CD4-positive, CD25-positive, alpha-beta regulatory T cell (primary cell): ENCODE measurements at places on chromosomes 16 and 17.

DNA sequence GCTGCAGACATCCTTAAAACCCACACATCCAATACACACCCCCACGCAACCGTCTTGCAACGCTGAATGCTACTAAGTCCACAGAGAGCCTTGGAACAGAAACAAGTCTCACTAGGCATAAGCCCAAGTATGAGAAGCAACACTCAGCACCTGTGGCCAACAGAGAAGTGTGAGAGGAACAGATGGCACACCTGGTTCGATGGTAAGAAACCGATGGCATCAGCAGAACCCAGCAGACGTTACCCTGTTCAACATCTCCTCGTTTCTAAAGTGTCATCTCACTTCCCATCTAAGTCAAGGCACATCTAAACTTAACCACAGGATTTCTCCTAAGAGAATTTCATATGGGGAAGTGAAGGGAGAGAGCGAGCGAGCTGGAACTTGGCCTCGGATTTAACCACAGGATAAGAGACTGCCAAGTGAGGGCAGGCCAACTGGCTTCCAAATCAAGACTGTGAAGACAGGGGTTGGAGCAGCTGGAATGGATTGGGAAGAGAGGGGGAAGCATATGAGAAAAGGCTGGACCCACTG is 41.0 kb downstream of the NXPH3 start:
- no peak for DNase-seq

DNA sequence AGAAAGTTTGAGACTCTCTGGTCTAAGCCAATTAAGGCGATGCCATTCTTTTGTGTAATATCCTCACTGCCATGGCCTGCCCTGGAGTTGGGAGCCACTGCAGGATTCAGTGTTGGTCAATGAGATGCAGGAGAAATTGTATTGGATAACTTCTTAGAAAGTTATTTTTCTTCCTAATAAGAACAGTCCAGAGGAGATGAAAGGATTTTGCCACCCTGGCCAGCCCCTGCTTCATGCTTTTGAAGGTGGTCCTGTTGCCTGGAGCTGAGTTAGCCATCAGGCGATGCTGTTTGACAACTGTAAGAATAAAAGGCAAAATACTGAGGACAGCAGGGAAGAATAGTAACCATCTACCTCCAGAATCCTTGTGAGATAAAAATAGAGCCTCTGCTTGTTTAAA is 35.4 kb upstream of the CNTNAP4 start:
- DNase-seq: no peak

- DNase-seq: no peak
These were observed 200.9 kb upstream of the N4BP1 start for GRCh38 chr16:48810803-48811453.

- no peak for DNase-seq
These were observed 29.9 kb downstream of the MAP3K3 start for GRCh38 chr17:63652106-63652505.

DNA sequence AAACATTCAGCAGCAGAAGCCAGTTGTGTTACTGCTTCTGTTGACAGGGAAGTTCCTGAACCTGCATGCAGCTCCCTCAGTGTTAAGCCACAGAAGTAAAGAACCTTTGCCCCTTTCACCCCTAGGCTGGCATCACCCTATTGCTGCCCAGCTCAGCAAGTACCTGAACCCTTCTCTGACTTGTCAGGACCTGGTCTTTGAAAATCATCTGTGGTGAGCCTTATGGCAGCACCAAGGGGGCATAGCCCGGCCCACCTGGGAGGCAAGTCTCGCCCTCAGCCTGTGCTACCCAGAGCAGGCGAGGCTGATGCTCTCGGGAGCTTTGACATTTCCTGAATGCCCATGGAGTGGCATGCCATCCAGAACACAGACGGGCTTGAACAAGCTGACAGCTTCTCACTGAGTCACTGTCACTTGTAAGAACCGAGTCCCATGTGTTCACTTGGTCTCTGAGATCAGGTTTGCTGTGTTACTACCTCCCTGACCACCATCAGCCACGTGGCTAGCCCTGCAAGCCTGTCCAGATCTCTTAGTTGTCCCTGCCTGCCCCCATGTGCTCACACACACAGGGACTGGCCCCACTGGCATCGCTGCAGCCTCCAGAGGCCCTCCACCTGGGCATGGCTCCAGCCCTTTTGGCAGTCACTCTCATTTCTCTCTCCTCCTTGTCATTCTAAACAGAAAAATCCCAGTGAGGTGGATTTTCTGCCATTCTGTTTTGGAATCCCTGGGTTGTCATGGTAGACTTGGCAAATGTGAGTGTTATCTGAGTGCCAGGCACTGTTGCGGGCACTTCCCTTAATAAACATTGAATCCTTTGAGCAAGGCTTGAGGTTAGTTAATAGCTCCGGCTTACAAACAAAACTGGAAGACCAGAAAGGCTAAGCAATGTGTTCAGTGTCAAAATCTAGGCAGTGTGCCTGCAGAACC is 2.9 kb upstream of the CARMIL2 start:
- DNase-seq: no peak

- DNase-seq: no peak
These were observed 4.9 kb upstream of the TBX4 start for GRCh38 chr17:61447358-61447757.

GRCh38 chr17:76935331-76935730 is 67.1 kb downstream of the MGAT5B start:
- DNase-seq: no peak

DNA sequence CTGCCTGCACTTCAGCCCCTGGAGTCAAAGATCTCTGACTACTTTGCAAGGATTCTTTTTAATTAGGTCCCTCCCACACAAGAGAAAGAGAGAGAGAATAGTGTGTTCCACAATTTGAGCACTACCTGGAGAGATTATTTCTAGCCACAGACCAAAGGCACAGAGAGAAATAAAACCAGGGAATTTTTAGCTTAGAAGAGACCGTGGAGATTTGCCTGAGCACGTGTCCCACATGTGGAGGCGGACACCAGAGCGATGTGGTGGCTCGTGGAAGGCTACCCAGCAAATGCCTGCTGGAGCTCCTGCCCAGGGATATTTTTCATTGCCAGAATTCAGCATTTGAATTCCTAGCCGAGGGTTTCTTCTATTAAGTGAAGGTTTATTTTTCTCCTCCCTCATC is 50.6 kb downstream of the MGAT5B start:
- DNase-seq: no peak

- peak; percentile 7 for DNase-seq
These were observed 37.4 kb upstream of the TMC5 start for GRCh38 chr16:19380328-19380727.

DNA sequence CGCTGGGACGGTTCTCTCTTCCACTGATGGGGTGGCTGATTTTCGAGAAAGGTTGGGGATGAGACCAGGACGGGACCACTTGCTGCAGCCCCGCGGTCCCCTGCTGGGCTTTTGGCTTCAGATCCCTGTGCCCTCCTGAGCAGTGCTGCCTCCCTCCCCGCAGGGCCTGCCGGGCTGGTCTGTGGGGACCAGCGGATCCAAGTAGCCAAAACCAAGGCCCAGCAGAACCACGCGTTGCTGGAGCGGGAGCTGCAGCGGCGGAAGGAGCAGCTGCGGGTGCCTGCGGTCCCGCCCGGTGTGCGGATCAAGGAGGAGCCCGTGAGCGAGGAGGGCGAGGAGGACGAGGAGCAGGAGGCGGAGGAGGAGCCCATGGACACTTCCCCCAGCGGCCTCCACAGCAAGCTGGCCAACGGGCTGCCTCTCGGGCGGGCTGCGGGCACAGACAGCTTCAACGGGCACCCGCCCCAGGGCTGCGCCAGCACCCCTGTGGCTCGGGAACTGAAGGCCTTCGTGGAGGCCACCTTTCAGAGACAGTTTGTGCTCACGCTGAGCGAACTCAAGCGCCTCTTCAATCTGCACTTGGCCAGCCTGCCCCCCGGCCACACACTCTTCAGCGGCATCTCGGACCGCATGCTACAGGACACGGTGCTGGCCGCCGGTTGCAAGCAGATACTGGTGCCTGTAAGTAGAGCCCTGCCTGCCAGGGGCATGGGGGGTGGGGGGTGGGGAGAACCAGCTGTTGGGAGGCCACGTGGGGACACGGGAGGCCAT is 28.6 kb downstream of the POLR3E start:
- no peak for DNase-seq

- no peak for DNase-seq
These were observed 31.1 kb downstream of the PPM1E start for GRCh38 chr17:58786586-58787295.
